ENCODE measurements at places on chromosomes 16 and 17.

DNA sequence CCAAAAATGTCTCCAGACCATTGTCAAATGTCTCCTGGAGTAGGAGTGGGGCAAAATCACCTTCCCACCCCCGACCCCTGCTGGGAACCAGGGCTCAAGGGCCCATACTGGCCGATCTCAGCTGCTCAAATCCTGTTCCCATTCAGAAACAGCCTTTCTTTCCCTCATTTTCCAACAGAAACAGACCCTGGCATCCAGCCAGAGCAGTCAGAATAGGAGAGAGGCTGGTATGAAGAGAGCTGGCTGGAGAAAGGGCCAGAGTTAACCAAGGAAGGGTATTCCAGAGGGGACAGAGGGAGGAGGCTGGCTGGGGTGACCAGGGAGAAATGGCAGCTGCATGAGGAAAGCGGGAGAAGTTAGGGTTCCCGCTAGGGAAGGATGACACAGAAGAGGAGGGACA lies 199.1 kb downstream of the XYLT1 start:
- H3K36me3 ChIP-seq: no peaks in the 10 kb centered on the region
- DNase-seq: no peak
- no peak overlapping the region for H3K4me3 ChIP-seq
- H3K4me1 ChIP-seq: peaks cover 7% of the 10 kb centered on the region
- H3K27me3 ChIP-seq: no peaks in the 10 kb centered on the region
- H3K27ac ChIP-seq: no peak overlapping the region

DNA sequence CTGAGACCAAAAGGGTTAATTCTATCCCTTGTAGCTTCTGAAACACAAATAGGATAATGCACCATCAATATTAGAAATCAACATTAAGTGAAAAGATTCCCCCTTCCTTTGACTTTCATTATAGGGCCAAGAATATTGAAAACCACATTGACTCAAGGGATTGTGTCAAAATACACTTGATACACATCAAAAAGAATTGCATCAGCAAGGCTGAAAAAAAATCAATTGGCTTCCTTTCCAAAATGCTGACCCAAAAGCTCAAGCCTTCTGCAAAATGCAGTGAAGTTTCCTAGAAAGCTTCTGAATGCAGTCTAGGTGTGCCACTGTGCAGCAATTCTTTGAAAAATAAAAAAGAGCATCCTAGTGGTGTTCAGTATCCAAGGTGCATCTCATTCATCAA lies 674.4 kb downstream of the TOX3 start:
- H3K27ac ChIP-seq: no peak overlapping the region
- H3K4me3 ChIP-seq: no peak overlapping the region
- no peaks in the 10 kb centered on the region for H3K36me3 ChIP-seq
- H3K27me3 ChIP-seq: no peaks in the 10 kb centered on the region
- H3K4me1 ChIP-seq: no peaks in the 10 kb centered on the region

DNA sequence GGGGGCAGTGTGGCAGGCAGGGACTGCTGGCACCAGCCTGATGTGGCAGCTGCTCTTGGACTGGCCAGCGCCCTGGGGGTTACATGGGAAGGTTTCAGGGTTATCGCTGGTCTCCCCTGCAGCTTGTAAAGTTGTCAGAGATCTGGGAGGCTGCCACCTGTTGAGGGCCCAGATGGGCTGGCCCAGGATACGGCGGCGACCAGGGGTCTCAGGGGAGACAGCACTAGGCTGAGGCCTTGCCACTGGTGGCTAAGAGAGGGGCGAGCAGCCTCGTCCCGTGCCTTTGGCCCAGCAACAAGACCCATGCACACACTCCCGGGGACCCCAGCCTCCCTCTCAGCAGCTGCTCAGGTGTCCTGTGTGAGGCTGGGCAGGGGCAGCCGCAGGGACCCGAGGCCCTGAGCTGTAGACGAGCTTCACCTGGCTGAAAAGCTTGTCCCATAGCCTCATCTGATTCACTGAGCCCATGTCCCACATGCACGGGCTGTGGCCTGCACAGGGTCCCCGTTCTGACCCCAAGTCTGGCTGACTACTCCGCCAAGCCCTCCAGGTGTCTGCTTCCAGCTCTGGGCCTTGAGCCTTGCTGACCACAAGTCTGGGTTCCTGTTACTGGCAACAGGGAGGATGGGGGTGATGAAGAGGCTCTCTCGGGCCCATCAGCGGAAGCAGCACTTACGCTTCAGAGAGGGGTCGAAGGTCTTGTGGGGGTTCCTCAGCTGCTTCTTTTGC lies 6.2 kb downstream of the DUS1L start:
- no peaks in the 10 kb centered on the region for H3K27me3 ChIP-seq
- DNase-seq: no peak
- no peak overlapping the region for H3K27ac ChIP-seq

DNA sequence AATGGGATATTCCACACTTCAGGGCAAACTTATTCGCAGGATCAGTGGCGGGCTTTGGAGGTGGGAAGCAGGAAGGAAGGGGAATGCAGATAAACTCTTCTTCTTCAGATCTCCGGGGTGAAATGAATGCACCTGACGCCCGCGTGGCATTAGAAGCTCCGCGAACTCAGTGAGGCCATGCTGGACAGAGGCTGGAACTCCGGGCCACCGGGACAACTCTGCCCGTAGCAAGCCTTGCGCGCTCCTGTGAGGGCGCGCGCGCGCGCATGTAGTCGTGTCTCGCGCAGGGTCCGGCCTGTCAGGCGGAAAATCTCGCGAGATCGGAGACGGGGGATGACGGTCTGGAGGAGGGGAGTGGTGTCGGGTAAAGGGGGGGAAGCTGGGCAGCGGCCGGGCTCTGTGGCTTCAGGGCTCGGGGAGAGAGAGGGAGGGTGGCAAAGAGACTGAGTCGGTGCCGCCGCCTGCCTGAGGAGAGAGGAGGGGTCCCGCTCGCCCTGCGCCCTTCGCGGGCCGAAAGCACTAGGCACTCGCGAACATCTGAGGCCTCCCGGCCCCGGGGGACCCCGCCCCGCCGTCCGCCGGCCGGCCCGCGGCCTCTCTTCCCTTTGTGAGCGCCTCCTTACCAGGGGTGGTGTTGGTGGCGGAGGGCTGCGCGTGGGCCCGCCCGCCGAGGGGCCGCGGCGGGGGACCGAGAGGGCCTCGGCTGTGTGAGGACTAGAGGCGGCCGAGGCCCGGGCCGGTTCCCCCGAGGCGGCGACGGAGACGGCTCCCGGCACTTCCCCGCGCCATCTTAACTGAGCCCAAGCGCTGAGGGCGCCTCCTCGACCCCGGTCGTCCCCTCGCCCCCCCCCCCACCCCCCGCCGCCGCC lies at the start of gene TAOK1:
Gene TAOK1, plus strand, starts transcription at position 382 of the 869 bp plus-strand sequence. CDS start 61,186 bp downstream, outside the sequence.
- H3K27me3 ChIP-seq: no peaks in the 10 kb centered on the region
- no peaks in the 10 kb centered on the region for H3K36me3 ChIP-seq
- peak; percentile 93 for DNase-seq
- H3K27ac ChIP-seq: peak within 1 kb of the TSS; percentile 99
- peak within 1 kb of the TSS; percentile 94 for H3K4me3 ChIP-seq

- H3K36me3 ChIP-seq: no peaks in the 10 kb centered on the region
- no peak overlapping the region for H3K4me3 ChIP-seq
- no peak overlapping the region for H3K27ac ChIP-seq
- no peaks in the 10 kb centered on the region for H3K27me3 ChIP-seq
- DNase-seq: no peak
- H3K4me1 ChIP-seq: peaks cover under 1% of the 10 kb centered on the region
These were observed 6.6 kb downstream of the GID4 start for GRCh38 chr17:18045691-18046350.

DNA sequence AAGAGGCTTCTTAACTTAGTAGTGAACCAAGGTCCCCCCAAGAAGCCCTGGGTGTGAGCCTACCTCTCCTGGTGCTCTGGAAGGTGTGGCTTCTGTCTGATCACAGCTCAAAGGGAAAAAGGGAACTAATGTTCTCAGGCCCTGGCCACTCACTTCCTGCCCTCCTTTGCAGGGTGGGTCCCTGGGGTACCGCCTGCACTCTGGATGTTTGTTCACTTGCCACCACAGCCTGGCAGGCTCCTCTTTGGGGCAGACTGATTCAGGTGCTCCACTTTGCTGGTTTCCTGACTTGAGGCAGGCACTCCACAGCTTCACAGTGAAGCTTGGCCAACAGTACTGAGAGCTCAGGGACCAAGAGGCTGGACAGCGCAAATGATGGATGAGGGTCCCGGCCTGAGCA lies 5.9 kb upstream of the MYO15A start:
- H3K27ac ChIP-seq: no peak overlapping the region
- H3K4me1 ChIP-seq: no peaks in the 10 kb centered on the region
- no peak for DNase-seq
- no peaks in the 10 kb centered on the region for H3K27me3 ChIP-seq

GRCh38 chr17:53971361-53971760 lies 148.6 kb downstream of the KIF2B start:
- no peaks in the 10 kb centered on the region for H3K4me1 ChIP-seq
- no peaks in the 10 kb centered on the region for H3K36me3 ChIP-seq
- no peaks in the 10 kb centered on the region for H3K27me3 ChIP-seq

Measured in esophagus squamous epithelium (tissue), 5 donors.